ENCODE measurements at places on chromosomes 3 and 15.

GRCh38 chr3:151219056-151219455, 16.0 kb upstream of the GPR171 start:
- no peak for DNase-seq

DNA sequence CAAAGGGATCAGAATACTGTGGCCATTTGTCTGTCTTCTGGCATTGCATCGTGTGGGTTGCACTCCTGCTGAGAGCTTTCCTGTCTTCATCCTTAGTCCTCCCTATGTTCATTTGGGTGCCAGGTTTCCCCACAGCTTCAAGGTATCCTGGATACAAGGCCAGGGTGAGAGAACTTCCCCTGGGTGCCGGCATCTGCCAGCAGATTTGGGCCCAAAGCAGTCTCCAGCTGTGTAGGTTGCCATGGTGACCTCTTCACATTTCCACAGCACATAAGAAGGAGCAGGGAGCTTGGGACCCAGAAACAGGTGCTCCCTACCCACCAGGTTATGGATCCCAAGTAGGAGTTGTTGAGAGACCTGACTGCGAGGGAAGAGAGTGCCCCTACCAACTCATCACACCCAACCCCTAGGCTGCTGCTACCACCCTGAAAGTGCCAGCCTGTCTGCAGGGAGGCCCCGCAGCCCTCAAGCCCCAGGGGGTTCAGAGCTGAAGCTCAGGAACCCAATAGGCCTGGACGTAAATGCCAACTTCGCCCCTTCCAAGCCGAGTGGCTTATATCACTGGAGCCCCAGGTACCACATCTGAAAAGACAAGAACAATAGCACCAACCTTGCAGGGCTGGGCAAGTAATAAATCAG, 19.9 kb downstream of the TTC21A start:
- no peak for DNase-seq

GRCh38 chr15:31257286-31257685, 69.3 kb upstream of the KLF13 start:
- DNase-seq = no peak

DNA sequence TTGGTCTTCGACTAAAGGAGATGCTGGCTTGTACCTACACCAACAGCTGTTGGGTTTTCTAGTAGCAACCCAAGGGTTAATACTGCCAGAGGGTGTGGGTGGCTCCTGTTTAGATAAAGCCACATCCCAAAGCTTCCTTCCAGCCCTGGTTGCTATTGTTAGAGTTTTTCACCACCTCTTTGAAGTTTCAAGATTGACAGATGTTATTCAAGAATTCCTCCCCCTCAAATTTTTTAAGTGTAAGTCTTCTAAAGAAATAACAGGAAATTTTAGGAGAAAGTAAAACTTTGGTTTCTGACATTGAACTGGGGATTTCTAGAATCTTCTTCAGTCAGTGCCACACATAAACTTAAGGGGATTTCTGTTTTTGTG, 60.9 kb downstream of the TGFBR2 start:
- DNase-seq = no peak
